NCI-H1105 treated with DMSO at 0.1 percent for 48 hours (cell line): ENCODE measurements at places on chromosomes 16 and 17.

DNA sequence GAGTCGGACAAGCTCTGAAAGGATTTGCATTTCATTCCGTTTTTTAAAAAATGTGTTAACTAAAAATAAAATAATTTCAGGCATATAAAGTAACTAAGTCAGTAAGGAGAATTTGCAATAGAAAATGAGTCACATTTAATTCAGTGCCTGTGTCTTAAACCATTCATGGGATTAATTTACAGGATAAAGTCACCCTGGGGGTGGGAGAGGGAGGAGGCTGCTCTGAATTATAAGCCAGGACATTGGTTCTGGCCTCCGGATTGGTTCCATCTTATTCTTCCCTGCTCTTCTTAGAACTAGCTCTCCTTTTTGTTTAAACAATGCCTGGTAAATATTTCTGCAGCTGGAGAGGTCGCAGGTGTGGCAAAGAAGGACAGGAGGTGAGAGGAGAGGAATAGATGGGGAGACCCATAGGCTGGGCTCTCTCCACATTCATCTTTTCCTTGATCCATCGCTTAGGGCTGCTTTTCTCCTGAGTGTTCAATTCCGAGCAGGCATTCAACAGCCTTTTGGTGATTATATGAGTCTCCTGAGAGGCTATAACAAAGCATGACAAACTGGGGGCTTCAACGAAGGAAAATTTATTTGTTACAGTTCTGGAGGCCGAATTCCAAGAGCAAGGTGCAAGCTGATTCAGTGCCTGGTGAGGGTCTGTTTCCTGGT, 319.2 kb downstream of the PHKB start:
- no peak for DNase-seq

DNA sequence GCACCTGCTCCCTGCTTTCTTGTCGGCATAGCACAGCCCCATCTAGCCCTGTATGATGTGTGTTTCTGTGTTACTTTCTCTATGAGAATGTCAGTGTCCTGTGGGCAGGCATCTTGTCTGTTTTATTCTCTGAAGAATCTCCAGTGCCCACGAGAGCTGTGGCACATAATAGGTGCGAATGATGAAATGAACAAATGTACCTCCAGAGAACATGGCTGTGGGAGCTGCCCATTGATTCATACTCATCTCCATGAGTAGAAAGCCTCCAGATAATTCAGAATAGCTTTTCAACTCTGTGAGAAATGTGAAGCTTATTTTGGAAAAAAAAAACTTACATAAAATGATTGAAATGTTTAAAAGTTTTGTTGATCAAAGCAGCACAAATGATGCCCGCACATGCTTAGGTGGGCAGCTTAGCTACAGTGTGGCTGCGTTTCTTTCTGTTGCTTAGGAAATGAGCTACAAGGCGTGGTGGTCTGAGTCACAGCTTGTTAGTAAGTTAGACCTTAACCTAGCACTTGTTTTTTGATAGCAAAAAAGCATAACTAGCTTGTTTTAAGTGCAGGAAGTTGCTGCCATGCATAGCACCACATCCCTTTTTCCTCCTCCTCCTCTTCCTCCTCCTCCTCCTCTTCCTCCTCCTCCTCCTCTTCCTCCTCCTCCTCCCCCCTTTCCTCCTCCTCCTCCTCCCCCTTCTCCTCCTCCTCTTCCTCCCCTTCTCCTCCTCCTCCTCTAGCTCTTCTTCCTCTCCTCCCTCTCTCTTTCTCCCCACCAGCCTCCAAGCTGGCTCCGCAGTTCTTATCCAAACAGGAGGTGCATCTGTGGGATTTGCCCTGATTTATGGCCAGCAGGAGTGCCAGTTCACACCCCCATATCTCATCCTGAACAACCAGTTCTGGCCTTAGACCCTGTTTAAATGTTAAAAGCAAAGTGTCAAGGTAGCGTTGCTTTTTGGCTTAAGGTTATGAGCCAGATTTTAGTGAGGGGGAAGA, 221.5 kb downstream of the IRF8 start:
- DNase-seq = no peak

DNA sequence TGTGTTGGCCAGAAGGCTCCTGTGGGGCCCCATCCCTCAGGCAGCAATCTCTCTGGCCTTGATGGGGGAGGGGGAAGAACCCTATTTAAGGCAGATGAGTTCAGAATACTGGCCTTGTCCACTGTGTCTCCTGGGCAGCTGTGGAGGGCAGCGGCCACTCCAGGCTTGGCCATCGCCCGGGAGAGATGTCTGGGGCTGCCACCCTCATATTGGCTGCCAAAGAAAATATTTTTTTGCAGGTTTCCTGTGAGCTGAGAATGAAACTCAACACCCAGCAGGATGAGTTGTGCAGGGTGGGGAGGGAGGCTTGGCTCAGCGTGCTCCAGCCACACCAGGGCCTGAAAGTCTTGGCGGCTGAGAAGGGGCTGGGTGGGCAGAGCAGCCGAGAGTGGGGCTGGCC, 14.4 kb upstream of the TIMP2 start:
- DNase-seq = no peak

DNA sequence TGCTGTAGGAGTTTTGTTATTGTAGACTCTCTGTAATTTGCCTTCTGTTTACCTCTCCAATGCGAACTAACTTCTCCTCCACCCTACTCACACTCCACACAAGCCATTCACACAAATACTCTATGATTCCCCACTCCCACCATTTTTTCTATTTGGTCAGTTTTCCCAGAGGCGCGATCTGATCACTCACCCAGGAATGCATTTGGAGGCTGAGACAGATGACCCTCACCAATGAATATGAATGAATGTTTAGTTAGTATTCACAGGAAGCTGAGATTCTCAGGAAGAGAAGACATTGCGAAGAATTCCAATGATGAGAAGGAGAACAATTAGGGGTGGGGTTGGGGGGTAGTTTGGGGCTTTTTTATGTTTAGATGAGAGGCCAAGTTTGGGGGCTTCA, 10.5 kb upstream of the ANKFN1 start:
- no peak for DNase-seq

DNA sequence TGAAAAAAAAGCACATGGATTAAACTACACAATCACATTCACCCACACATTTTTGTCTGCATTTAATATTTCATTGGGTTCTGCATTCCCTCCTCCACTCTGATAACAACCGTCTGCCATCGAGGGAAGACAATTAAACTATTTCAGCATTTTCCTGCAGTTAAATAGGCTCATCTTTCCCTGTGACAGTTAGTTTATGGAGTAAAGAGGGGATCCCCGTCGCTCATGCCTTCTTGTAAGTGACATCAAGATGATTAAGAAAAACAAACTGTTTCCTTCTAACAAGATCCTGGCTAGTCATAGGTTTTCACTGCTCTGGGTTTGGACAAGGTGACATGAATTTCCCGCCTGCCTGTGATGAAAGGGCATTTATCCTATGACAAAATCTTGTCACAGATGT, 98.0 kb upstream of the DYNLRB2 start:
- DNase-seq = no peak

GRCh38 chr16:72865258-72865657, 182.7 kb downstream of the ZFHX3 start:
- DNase-seq = no peak

GRCh38 chr17:6711081-6711674, 2.0 kb downstream of the SLC13A5 start:
- no peak for DNase-seq

DNA sequence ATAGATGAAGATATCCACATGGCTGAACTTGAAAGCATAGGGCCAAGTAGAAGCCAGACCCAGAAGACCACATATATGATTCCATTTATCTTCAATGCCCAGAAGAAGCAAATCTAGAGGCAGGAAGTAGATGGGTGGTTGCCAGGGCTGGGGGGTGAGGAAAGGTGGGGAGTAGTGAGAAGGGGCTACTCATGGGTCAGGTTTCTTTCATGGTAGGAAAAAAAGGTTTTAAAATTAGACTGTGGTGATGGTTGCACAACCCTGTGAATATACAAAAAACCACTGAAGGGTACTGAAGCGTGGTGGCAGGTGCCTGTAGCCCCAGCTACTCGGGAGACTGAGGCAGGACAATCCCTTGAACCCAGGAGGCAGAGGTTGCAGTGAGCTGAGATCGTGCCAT, 5.4 kb downstream of the CD2BP2 start:
- no peak for DNase-seq

DNA sequence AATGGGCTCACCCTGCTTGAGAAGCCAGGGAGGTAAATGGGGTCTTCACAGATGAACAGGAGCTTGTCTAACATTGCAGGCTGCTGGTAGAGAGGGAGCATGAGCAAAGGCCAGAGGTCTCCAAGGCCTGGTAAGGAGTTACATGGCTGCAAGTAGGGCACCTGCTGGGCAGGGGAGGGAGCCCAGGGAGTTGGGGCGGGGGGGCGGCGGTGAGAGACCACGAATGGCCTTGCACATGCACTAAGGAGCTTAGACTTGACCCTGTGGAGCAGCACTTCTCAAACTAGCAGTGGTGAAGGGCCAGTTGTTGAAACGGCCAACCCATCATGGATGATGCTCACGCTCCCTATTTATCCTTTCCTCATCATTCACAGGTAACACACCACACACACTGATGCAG, 38.4 kb downstream of the ERN1 start:
- DNase-seq = no peak

DNA sequence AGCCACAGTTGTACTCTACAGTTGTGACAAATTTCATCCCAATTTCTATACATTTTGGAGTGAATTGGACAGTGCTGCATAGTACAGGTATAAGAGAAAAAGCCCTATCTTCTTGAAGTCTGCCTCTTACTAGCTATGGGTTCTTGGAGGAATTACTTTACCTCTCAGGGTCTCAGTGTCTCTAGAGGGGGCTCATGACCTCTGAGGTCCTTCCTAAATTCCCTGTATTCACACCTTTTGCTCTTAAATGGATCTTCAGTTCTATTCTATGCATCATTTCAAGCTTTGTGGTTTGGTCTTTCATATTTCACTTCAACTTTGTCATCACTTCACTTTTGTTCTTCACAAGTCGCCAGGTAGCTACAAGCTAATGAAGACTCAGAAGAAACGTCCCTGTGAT, 71.2 kb upstream of the ERCC4 start:
- no peak for DNase-seq

GRCh38 chr17:61223725-61224124, 175.9 kb upstream of the TBX2 start:
- no peak for DNase-seq

DNA sequence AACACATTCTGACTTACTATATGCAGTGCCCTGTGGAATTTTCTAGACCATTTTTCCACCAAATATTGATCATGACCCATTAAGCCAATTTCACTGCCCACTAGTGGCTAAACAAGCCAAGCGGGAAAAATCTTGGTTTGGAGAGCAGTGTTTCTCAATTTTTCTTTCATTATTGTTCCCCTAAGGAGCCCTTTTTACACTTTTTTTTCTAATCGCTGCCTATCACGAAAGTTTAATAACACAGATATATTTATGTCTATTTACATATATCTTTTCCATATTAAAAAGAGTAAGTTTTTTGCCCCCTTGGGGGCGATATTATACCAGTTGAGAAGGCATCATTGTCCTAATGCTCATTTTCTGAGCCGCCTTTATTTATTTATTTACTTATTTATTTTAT, 10.8 kb upstream of the TLCD3B start:
- DNase-seq = peak; percentile 14

- DNase-seq = no peak
Measured at GRCh38 chr16:78789561-78789960, 690.1 kb downstream of the WWOX start.

GRCh38 chr16:23194497-23195221, 12.1 kb downstream of the SCNN1G start:
- DNase-seq = no peak
